T follicular helper cell (primary cell): ENCODE measurements at places on chromosomes 5 and 9.
A peak's percentile ranks its signal among the peaks of the same experiment; 100 is the strongest.

DNA sequence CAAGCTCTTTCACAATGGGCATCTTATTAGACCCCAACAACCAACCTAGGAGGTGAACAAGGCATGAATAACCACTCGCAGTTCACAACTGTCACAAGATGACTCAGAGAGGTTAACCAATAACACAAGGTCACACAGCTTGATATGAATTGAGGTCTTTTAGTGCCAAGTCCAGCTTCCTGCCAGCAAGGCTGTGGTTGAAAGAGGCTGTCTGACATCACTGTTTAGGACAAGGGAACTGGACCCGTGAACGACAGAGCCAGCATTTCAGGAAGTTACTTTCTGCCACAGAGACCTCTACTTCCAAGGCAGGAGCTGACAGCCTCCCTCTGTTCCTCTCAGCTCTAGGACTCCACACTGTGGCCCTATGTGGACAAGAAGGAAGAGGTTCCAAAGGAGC, 53.4 kb upstream of the ALDH1B1 start:
- no peak for DNase-seq

- no peak for DNase-seq
These were observed 358.6 kb upstream of the CDH9 start for GRCh38 chr5:27396998-27397397.

GRCh38 chr5:151107738-151108520, 27.1 kb upstream of the TNIP1 start:
- DNase-seq = no peak

DNA sequence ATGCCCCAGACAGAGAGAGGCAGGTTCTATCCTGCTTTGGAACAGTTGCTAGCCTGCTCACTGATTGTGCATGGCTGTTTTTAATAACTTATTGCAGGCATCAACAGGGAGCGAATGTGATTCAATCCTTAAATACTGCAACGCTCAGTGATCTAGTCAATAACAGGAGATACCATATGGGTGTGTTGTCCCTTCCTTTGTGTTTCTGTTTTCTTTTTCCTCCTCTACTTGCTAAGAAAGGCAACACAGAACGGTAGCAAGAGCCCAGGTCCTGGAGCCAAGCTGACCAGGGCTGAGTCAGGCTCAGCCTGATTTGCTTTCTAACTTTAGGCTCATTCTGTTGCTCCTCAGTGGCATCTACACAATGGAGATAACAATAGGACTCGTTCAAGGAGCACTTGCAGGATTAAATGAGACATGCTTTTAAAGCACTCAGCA, 98.6 kb upstream of the EQTN start:
- no peak for DNase-seq

DNA sequence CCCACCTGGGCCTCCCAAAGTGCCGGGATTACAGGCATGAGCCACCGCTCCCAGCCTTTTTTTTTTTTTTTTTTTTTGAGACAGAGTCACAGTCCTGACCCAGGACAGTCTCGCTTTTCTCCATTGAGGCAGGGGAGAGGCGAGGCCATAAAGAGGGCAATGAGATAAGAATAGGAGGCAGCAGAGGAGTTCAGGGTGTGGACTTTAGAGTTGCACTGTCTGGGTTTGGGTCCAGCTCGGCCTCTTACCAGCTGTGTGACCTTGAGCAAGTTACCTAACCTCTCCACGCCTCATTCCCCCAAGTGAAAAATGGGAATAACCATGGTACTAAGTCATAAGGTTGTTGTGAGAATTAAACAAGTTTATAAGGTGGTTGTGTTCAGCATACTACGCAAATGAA, 24.6 kb upstream of the ANKH start:
- DNase-seq = no peak

GRCh38 chr5:962386-962785, 46.2 kb upstream of the NKD2 start:
- no peak for DNase-seq

DNA sequence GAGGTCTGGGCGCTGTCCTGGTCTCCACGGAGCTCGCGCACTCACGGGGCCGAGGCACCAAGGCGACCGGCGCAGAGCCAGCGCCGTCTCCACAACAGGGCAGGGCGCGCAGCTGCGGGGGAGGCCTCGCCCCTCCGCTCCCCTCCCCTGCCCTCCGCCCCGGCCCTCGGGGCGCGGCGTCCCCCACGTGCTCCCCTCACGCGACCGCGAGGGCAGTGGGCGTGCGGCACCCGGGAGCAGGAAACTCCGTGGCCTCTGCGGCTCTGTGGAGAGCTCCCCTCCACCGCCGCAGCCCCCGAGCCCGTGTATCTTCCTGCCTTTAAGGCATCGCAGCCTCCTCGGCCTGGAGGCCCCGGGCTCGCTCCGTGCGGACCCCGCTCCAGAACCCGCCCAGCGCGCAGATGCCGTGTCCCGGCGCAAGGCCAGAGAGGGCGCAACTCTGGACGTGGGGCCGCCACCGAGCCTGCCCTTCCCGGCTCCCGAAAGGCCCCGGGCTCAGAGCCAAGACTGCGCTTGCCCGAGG, 708 bp upstream of the TUBB4B start:
- peak; percentile 49 for DNase-seq

DNA sequence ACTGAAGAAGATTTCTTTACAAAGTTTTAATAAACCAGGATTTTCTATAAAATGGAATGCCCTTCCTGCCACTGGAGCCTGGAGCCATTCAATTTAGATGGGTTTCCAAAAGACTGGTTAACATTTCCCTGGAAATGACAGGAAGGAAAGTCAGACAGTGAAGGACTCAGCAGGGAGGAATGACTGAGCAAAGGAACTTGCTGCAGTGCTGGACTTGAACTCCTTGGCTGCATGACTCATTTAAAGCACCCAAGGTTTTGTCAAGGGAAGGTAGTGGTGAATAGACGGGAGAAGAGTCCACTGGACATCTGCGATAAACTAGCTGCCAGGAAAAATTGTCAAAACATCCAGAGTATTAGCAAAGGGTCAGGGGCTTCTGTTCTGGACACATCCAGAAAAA, 163.8 kb upstream of the SLC28A3 start:
- DNase-seq = no peak
